ENCODE measurements at places on chromosomes 11 and 22.

GRCh38 chr11:128776424-128777284 lies 82.8 kb downstream of the FLI1 start:
- DNase-seq, result no peak

- no peak for DNase-seq
Observed at GRCh38 chr11:33063326-33063881, 24.0 kb downstream of the TCP11L1 start.

DNA sequence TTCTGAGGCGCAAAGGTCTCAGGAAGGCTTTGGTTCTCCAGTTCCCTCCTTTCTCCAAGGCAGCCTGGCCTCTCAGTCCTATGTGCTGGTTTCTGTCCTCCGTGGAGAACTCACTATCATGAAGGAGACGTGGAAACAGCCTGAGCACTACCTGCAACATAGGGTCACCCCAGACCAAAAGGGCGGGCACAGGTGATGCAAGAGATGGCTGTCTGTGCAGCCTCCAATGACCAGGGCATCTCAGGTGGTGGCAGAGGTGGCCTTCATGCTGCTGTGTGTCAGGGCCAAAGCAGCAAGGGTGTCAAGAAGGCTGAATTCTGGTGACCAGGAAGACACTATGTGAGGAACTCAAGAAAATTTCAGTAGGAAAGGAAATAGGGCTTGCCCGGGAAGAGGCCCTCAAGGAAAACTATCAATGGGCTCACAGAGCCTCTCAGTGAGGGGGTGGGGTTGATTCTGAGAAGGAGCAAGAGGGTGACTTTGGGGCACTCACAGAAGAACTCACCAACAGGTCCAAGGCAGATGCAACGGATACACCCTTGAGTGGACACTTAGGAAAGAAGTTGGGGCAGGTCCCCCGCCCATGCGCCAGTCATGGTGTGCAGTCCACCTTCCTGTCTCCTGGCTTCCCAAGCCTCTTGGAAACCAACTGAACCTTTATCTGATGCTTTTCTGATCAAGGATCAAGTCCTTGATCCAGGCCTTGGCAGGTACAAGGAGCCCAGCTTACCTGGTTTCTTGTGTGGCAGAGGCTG lies 212.3 kb upstream of the B3GAT1 start:
- no peak for DNase-seq

GRCh38 chr11:96215110-96215782 lies 127.7 kb downstream of the MAML2 start:
- no peak for DNase-seq

DNA sequence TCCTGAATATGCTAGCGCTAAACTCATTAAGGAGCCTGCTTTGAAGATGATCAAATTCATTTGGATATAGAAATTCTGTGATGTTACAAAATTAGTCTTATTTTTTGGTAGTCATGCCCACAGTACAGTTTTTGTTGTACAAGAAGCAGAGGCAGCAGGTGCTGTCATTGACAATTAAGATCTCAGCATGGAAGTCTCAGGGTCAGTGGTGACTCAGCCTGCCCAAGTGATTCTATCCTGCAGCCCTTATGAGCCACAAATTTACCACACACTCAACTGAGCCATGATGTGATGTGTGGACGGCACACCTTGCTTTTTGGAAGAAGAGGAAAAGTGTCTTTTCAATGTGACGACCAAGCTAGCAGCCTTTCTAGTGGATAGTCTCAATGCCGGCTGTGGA lies 153.6 kb upstream of the SORL1-AS1 start:
- DNase-seq, result no peak

GRCh38 chr11:79026803-79027445 lies 413.9 kb downstream of the TENM4 start:
- no peak for DNase-seq

DNA sequence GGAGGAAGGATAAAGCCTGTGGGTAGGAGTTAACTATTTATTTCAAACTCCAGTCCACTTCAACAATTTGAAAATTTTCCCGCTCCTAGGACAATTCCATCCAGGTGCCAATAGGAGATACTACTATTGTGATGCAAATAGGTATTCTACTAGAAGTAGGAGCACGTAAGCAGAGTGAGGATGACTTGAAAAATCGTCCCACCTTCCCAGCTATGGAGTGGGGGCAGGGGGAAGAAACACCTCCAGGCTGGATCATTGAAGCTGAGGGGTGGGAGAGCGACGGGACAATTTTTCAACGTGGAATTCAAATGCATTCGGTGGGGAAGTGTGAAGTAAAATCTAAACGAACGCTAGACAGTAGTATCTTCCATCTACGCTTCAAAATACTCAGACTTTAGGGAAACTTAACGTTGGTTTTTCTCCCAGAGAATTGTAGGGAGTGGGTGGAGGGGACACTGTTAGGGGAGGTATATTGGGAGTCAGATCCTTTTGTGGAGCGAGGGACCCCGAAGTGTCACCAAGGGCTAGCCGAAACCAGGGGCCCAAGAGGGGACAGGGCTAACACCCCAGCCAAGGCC lies 523 bp upstream of the ARHGAP42 start:
- no peak for DNase-seq

DNA sequence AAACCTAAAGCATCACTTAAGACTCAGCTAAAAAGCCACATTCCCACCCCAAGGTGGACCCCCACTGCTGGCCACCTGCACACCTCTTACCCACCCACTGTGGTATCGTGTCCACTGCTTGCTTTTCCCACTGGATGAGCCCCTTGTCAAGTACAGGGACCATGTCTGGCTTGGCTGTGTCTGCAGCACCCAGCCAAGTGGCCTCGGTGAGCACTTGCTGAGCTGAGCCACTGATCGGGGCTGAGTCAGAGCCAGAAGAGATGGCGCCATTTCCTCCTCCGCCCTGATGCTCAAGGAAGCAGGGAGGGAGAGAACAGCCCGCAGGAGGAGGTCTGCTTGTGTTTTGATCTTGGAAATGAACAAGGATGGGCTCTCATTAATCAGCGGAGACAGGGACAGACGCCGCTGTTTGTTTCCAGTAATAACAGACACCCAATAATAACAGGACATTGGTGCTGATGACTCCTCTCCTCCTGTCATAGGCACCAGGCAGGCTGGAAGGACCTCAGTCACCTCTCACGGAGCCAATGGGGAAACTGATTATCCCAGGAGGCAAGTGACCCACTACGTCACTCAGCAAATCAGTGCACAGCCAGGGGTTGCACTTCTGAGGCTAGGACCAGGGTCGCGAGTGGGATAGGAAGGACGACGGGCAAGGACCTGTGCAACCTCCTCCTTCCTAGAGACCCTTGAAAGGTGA lies 85.2 kb upstream of the RTL6 start:
- peak; percentile 25 for DNase-seq

DNA sequence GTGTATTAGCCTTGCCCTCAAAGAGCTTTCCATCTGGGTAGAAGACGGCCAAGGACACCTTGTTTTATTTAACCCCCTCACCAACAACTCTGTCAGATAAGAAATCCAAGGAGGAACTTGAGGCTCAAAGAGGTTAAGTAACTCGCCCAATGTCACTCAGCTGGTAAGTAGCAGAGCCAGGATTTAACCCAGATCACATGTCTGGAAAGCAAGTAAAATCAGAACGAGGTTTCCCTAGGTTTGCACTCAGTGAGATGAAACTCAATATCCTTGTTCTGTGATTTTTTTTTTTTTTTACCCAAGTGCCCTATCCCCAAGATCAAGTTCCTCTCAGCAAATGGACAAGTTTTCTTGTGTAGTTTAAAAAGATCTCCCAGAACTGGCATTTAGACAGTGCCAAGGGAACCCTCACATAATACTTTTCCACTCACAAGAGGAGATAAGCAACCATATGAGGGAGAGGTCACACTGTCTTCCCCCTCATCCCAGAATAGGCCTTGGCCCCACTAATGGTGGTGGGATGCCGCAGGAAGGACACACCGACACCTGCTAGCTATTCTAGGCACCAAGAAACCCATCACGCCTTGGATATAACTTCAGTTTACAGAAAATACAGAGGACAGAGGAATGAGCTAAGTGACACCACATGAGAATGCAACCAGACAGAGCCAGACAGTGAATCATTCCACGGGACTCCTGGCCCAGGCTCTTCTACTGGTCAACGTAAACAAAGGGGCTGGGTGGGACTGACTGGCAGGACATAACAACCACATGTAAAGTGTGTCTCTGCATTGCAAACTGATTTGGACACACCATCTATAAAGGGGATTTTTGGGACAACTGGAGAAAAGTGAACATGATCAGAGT lies 8.6 kb upstream of the ARAP1 start:
- DNase-seq, result no peak

GRCh38 chr11:14974515-14975251 lies 2.5 kb upstream of the CALCA start:
- peak; percentile 54 for DNase-seq

GRCh38 chr22:33687464-33687863 lies 232.8 kb downstream of the LARGE1 start:
- DNase-seq, result no peak

DNA sequence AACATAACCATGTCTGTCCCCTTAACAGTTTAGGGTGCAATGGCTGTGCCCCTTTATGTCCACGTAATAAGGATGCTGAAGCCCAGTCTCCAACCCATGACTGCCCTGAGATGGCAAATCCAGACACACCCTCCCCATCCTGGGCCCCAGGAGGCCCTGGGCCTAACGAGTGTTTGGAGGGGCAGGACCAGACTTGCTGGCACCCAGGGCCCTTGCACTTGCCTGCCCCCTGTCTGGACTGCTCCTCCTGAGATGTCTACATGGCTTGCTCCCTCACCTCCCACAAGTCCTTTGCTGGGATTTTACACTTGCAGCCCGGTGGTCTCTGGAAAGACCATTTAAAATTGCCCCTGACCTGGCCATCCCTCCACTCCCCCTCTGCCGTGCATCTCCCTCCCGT lies 132.2 kb upstream of the NECTIN1 start:
- no peak for DNase-seq

DNA sequence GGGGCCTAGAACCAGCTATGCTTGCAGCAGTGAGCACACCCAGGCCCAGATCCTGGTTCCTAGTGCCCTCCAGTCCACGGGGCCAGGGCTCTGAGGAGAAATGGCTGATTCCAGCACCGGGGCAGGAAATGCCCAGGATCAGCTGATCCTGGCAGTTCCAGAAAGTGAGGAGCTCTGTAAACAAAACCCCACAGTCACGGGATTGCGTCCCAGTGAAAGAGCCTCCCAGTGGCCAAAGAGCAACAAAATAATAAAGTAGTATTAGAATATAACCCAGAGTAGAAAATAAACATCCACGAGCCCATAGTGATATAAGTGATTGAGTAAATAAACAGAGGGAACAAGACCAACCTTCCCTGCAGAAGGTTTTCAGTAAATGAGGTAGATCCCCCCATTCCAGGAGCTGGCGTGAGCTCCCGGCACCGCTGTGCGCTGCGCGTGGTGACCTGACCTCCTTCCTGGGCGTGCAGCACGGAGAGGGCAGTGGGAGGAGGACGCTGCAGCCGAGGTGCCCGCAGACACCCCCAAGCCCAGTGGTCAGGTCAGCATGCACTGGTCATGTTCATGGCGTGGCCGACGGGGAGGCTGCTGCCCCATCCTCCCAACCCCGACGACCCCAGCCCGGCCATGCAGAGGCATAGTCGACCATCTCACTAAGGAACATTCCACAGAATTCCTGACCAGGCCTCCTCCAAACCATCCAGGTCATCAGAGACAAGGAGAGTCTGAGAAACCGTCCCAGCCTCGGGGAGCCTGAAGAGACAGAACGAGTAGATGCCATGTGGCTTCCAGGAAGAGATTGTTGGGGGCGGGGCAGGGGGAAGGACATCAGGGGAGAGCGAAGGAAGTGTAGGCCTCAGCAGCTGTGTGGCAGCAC lies 19.8 kb downstream of the PTDSS2 start:
- DNase-seq, result peak; percentile 91

GRCh38 chr11:103322821-103323220 lies 213.6 kb downstream of the DYNC2H1 start:
- no peak for DNase-seq

DNA sequence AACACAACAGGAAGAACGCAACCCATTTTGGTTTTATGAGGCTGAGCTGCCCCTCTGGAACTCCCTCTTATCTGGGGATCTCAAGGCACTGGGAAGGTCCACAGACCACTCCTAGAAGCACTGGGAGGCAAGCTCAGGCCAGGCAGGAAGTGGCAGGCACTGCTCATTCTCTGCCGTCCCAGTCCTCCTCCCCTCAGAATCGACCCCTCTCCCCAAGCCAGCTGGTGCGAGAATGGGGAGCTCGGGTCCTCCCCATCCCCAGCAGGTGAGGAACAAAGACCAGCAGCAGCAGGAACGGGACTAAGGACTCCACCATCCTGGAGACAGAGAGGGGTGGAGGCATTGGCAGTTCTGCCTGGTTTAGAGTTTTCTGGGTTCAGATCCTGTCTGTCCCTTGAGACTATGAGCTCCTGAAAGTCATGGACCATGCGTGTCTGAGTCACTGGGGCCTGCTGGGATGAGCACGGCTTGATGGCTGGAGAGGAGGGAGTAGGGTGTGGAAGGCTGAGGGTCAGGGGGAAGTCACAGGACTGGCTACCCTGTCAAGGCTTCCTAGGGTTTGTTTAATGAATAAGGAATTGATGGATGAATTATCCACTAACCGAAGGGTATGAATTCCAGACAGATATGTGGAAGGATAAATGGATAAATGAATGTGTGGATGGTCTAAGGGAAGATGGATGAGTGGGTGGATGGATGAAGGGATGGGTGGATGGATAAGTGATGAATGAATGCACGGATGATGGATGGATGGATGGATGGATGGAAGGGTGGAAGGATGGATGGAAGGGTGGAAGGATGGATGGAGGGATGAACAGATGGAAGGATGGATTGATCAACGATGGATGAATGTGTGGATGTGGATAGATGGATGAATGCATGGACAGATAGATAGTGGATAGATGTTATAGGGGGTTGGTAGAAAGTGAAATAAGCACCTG lies 6.4 kb downstream of the MYEOV start:
- DNase-seq, result no peak

- no peak for DNase-seq
Observed at GRCh38 chr11:28137832-28138231, 29.6 kb downstream of the METTL15 start.

GRCh38 chr11:24321229-24321628 lies 175.6 kb upstream of the LUZP2 start:
- no peak for DNase-seq

- DNase-seq, result no peak
Observed at GRCh38 chr22:31122532-31123291, at the start of gene INPP5J. INPP5J (plus strand) TSS chr22:31122966; CDS start chr22:31123015, 49 bp downstream.

DNA sequence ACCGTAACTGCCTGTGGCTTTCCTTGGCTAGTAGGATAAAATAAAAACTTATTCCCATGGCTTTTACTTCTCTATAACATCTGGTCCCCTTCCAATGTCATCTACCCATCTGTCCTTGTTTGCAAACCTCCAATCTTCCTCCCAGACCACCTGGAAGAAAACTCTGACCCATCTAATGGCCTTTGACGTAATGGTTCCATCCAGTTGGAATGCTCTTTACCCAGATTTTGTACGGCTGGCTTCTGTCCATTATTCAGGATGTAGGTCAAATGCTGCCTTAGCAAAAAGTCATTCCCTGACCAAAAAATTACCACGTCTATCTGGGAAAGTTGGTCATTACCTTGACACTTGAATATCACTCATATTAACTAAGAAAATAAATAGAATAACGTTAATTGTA lies 577.9 kb upstream of the ANO5 start:
- no peak for DNase-seq

- DNase-seq, result peak; percentile 96
Observed at GRCh38 chr11:64165842-64166635, at the start of gene MACROD1. MACROD1 (minus strand) TSS chr11:64166113; CDS start chr11:64165994, 119 bp downstream.
